ENCODE measurements at places on chromosomes 1 and 21.
A peak's percentile ranks its signal among the peaks of the same experiment; 100 is the strongest.

GRCh38 chr1:33119532-33120217 lies 38.7 kb downstream of the AZIN2 start:
- no peak overlapping the region for H3K4me3 ChIP-seq
- H3K4me1 ChIP-seq = no peaks in the 10 kb centered on the region
- H3K27ac ChIP-seq = no peak overlapping the region
- no peak for DNase-seq
- peaks cover 41% of the 10 kb centered on the region for H3K27me3 ChIP-seq
- no peaks in the 10 kb centered on the region for H3K36me3 ChIP-seq

- peaks cover 12% of the 10 kb centered on the region for H3K36me3 ChIP-seq
- peak overlapping the region; percentile 82 for H3K4me3 ChIP-seq
- H3K4me1 ChIP-seq = peaks cover 14% of the 10 kb centered on the region
- H3K27me3 ChIP-seq = no peaks in the 10 kb centered on the region
- peak; percentile 2 for DNase-seq
Observed at GRCh38 chr1:178412400-178412770, 84.4 kb downstream of the CLEC20A start.

- H3K4me3 ChIP-seq = no peak overlapping the region
- H3K4me1 ChIP-seq = peaks cover 10% of the 10 kb centered on the region
- H3K27me3 ChIP-seq = peaks cover 16% of the 10 kb centered on the region
- H3K36me3 ChIP-seq = no peaks in the 10 kb centered on the region
- DNase-seq = no peak
Observed at GRCh38 chr21:44834231-44834950, 16.5 kb upstream of the SUMO3 start.

DNA sequence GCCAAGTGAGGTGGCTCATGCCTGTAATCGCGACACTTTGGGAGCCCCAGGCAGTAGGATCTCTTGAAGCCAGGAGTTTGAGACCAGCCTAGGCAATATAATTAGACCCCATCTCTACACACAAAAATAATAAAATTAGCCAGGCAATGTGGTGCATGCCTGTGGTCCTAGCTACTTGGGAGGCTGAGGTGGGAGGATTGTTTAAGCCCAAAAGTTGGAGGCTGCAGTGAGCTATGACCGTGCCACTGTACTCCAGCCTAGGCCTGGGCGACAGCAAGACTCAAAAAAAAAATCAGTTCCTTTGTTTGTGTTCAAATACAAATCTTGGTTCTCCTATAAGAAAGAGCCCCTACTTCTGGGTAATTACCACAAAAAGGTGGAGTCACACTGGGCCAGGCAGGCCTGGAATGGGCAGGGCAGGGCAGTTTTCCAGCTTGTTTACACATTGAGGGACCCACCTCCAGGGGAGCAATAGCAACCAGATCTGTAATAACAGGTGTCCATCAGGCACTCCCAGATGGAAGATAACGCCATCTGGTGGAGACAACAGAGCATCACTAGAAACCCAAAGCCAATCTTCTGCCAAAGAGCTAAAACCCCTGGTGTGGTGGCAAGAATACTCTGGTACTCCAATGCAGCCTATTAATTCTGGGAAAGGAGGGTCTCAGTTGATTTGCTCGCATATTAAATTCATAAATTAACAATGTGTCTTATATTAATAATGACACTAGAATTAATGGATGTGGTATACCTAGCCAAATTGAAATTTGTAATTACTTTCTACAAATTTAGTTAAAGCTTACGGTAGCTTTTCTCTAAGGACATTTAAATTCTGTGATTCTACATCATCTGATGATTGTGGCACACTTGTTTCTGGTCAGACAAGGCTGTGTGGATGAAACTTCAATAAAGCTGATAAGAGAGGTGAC lies 13.2 kb downstream of the PPP1R15B start:
- H3K27ac ChIP-seq = peak overlapping the region; percentile 74
- H3K36me3 ChIP-seq = peaks cover 17% of the 10 kb centered on the region
- no peaks in the 10 kb centered on the region for H3K27me3 ChIP-seq

DNA sequence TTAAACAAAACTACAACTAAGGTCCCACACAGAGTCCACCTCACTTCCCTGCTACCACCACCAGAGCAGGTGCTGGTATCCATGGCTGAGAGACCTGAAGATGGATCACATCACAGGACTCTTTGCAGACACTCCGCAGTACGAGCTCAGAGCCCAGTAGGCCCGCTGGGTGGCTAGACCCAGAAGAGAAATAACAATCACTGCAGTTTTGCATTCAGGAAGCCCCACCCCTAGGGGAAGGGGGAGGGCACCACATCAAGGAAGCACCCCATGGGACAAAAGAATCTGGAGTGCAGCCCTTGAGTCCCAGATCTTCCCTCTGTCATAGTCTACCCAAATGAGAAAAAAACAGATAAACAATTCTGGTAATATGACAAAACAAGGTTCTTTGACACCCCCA lies 56.9 kb downstream of the ZNF648 start:
- no peak overlapping the region for H3K27ac ChIP-seq
- peaks cover 5% of the 10 kb centered on the region for H3K27me3 ChIP-seq
- DNase-seq = no peak

DNA sequence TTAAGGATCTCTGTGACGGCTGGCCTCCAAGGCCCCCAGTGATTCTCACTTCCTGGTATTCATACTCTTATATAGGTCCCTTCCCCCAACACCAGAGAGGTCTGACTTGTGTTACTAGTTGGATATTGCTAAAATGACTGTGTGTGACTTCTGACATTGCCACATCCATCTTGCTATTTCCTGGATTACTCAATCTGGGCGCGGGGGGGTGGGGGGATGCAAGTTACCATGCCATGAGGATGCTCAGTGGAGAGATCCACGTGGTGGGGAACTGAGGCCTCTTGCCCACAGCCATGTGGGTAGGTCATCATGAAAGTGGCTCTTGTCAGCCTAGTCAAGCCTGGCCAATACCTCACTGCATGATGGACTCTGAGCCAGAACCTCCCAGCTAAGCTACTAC lies 117.0 kb downstream of the UBE2U start:
- H3K4me3 ChIP-seq = no peak overlapping the region
- DNase-seq = no peak
- H3K27me3 ChIP-seq = peaks cover 23% of the 10 kb centered on the region
- H3K27ac ChIP-seq = no peak overlapping the region
- H3K4me1 ChIP-seq = no peaks in the 10 kb centered on the region
- no peaks in the 10 kb centered on the region for H3K36me3 ChIP-seq

DNA sequence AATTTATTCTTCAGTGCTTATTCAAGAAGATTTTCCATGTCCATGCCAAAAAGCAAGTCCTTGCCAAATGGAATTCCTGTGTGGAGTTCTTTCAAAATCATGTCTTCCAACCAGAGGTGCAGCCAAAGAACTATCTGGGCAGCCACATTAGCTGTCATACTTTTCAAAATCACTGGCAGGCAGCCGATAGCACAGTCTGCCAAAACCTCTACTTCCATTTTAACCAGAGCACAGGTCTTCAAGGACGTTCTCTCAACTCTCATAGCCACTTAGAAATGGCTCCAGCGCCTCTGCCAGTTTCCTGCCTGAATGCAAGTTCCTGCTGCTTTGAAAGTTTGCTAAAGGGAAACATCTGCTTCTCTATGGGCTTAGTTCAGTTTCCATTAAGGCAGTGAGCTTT lies 975.7 kb upstream of the ADGRL4 start:
- no peaks in the 10 kb centered on the region for H3K36me3 ChIP-seq
- DNase-seq = no peak
- H3K27ac ChIP-seq = no peak overlapping the region
- no peaks in the 10 kb centered on the region for H3K4me1 ChIP-seq

- no peaks in the 10 kb centered on the region for H3K36me3 ChIP-seq
- no peak overlapping the region for H3K4me3 ChIP-seq
- H3K4me1 ChIP-seq = peaks cover 52% of the 10 kb centered on the region
- H3K27ac ChIP-seq = peak overlapping the region; percentile 71
Observed at GRCh38 chr1:67342076-67342890, 34.6 kb downstream of the IL12RB2 start.

All from naive B cell (primary cell).